ENCODE measurements at places on chromosomes 7 and 10. TPM values are rescaled to one million over a fixed set of nuclear protein-coding genes. Genes with fewer than 3 reads are reported as not detected.
A peak's percentile ranks its signal among the peaks of the same experiment; 100 is the strongest.

Gene FAM185A
- 15.8 TPM for total RNA-seq

Gene CYP3A7
- total RNA-seq, result not detected

- no peak overlapping the region for H3K4me3 ChIP-seq
- no peaks in the 10 kb centered on the region for H3K27me3 ChIP-seq
- no peaks in the 10 kb centered on the region for H3K4me1 ChIP-seq
- peak; percentile 60 for DNase-seq
- peak overlapping the region; percentile 2 for H3K27ac ChIP-seq
Measured at GRCh38 chr10:102603946-102604345, 40.3 kb upstream of the TRIM8 start.

Gene INA
- total RNA-seq, result 11.8 TPM

DNA sequence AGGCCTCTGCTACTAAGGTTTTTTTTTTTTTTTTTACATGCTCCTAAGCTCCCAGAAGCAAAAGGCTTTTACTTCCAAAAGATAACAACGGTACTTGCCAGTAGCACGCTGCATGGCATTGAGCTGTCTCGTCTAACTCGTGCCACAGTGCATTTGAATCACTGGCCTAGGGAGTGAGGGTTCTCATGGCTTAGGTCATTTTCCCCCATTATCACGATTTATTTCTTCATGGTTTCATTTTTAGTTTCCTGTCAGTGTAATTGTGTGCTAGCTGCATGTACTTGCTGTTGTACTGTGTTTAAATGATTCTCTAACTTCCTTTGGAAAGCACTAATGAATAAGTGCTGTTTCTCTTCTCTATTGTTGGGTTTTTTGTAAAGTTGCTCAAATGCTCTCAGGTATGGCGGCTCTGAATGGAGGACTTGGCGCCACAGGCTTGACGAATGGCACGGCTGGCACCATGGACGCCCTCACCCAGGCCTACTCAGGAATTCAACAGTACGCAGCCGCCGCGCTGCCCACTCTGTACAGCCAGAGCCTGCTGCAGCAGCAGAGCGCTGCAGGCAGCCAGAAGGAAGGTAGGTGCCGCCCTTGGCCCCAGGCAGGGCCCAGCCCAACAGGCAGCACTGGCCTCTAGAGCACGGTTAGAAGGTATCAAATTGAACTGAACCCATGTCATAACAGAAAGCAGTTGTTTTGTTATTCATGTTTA, 290.5 kb downstream of the USP6NL start:
- H3K4me3 ChIP-seq, result no peak overlapping the region
- no peak for DNase-seq
- no peaks in the 10 kb centered on the region for H3K4me1 ChIP-seq
- no peaks in the 10 kb centered on the region for H3K27me3 ChIP-seq

- H3K27ac ChIP-seq, result no peak overlapping the region
- no peak overlapping the region for H3K4me3 ChIP-seq
Measured at GRCh38 chr10:86317949-86318725, 48.5 kb downstream of the GRID1 start.

GRCh38 chr7:101466871-101467270, 104.2 kb downstream of the COL26A1 start:
- no peak overlapping the region for H3K27ac ChIP-seq
- H3K36me3 ChIP-seq, result no peaks in the 10 kb centered on the region
- DNase-seq, result peak; percentile 17
- no peak overlapping the region for H3K4me3 ChIP-seq
- no peaks in the 10 kb centered on the region for H3K4me1 ChIP-seq
- peaks cover 6% of the 10 kb centered on the region for H3K27me3 ChIP-seq

Gene DYNC1I1
- 65.2 TPM for total RNA-seq

- no peaks in the 10 kb centered on the region for H3K27me3 ChIP-seq
- no peaks in the 10 kb centered on the region for H3K4me1 ChIP-seq
- DNase-seq, result no peak
- no peak overlapping the region for H3K27ac ChIP-seq
Measured at GRCh38 chr7:13416071-13416470, 573.4 kb downstream of the ETV1 start.

DNA sequence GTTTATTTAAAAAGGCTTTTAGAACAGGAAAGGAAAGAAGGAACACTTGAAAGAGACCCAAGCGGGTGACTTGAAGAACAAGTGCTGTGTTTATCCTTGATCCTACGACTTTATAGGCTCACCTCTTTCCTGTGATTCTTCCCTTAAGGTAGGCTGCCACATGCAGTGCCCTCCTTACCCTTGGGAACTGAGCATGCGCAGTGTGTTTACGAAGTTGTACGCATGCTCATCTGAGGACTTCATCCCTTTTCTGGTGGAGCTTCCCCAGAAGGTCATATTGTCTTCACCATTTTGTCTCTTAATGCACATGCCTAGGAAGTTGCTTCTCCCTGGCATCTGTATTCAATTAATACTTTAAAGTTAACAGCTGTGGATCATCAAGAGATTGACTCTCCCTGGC, 49.9 kb upstream of the VOPP1 start:
- no peaks in the 10 kb centered on the region for H3K36me3 ChIP-seq
- no peak overlapping the region for H3K4me3 ChIP-seq
- H3K27ac ChIP-seq, result no peak overlapping the region
- no peaks in the 10 kb centered on the region for H3K4me1 ChIP-seq
- DNase-seq, result no peak
- no peaks in the 10 kb centered on the region for H3K27me3 ChIP-seq

DNA sequence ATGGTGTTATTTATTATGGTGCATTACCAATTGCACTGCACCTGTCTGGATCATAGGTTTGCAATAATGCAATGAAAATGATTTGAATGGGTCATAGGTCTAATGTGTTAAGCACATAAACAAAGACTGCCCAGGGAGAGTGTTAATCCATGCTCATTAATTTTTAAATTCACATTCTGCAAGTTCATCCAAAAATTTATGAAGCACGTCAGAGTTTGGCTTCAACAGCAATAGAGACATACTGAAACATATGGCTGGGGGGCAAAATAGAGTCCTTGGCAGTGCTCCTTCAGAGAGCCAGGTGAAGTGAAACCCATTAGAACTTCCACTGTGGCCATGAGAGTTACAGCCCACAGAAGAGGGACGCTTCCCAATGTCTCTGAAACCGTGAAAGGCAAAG, 441.1 kb downstream of the POM121L12 start:
- H3K27me3 ChIP-seq, result no peaks in the 10 kb centered on the region
- no peak for DNase-seq
- no peaks in the 10 kb centered on the region for H3K36me3 ChIP-seq
- H3K27ac ChIP-seq, result no peak overlapping the region
- no peaks in the 10 kb centered on the region for H3K4me1 ChIP-seq

Gene EPHB6
- 10.7 TPM for total RNA-seq

Gene COA1
- total RNA-seq, result 43.2 TPM

- no peak for DNase-seq
- H3K4me3 ChIP-seq, result no peak overlapping the region
- no peaks in the 10 kb centered on the region for H3K4me1 ChIP-seq
- no peak overlapping the region for H3K27ac ChIP-seq
- no peaks in the 10 kb centered on the region for H3K36me3 ChIP-seq
Measured at GRCh38 chr10:104498347-104499081, 142.6 kb upstream of the SORCS3 start.

DNA sequence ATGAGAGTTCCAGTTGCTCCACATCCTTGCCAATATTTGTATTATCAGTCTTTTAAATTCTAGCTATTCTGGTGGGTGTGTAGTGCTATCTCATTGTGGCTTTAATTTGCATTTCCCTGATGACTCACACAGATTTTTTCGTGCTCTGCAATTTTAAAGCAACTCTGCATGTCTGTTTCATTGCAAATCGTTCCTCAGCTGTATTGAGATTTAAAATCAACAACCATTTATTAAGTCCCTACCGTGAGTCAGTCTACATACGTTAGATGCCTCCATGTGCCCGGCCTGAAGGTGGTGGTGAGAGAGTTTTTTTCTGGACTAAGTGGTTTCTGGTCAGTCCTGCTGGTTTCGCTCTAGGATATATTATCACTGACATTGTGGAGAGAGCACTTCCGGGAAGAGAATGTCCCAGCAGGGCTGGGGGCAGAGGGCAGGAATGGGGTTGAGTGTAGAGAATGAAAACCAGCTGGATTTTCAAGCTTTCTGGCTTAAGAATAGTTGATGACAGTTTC, 8.4 kb upstream of the HYCC1 start:
- H3K4me1 ChIP-seq, result no peaks in the 10 kb centered on the region
- no peak overlapping the region for H3K27ac ChIP-seq
- H3K36me3 ChIP-seq, result no peaks in the 10 kb centered on the region
- DNase-seq, result no peak
- H3K27me3 ChIP-seq, result no peaks in the 10 kb centered on the region
- H3K4me3 ChIP-seq, result no peak overlapping the region

Gene RAB19
- total RNA-seq, result not detected

Gene JCAD
- 99.7 TPM for total RNA-seq

GRCh38 chr10:122549636-122550035, 10.9 kb upstream of the DMBT1 start:
- no peak for DNase-seq
- H3K27ac ChIP-seq, result no peak overlapping the region
- H3K36me3 ChIP-seq, result no peaks in the 10 kb centered on the region
- H3K4me3 ChIP-seq, result no peak overlapping the region

DNA sequence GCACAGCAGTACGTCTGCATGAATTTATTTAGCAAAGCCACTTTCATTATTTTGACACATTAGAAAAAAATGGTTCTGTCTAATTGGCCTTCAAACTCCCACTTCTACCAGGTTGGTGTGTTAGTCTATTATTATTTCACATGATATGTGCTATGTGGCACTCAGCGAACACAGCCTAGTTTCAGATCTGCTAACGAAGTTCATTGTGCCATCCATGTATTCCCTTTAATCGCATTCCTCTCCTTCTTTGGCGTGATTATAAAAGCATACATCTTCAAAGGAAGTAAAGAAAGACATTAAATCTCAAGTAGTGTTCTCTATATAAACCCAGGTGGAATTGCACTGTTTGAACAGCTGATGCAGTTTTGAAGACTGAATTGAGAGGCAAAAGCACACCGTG, 96.4 kb upstream of the CACNA2D1 start:
- no peaks in the 10 kb centered on the region for H3K4me1 ChIP-seq
- DNase-seq, result no peak
- H3K27me3 ChIP-seq, result no peaks in the 10 kb centered on the region

DNA sequence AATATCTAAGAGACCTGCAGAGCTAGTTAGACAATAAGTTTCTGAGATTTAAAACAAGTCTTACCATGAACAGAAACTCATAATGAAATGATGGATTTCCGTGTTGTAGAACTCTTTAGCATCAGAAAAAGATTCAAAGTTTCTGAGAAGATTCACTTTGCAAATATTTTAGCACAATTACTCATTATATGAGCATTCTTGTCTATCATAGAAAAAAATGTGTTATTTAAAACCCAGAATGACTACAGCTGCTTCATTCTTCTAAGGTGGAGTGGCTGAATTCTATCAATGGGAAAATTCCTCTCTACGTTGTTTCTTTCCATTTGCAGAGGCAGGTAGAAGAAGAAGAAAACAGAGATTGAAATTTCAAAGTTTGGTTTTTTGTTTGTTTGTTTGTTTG, 21.0 kb upstream of the RALA start:
- DNase-seq, result no peak
- H3K4me3 ChIP-seq, result no peak overlapping the region
- H3K27ac ChIP-seq, result no peak overlapping the region
- H3K36me3 ChIP-seq, result no peaks in the 10 kb centered on the region

GRCh38 chr10:14009371-14010100, 321.2 kb downstream of the FRMD4A start:
- no peak overlapping the region for H3K4me3 ChIP-seq
- peak overlapping the region; percentile 43 for H3K27ac ChIP-seq
- no peaks in the 10 kb centered on the region for H3K27me3 ChIP-seq
- H3K36me3 ChIP-seq, result no peaks in the 10 kb centered on the region
- no peaks in the 10 kb centered on the region for H3K4me1 ChIP-seq

Gene CDNF
- 1.5 TPM for total RNA-seq

Gene AFAP1L2
- total RNA-seq, result 26.0 TPM

GRCh38 chr7:16669581-16669980, 23.6 kb downstream of the BZW2 start:
- no peaks in the 10 kb centered on the region for H3K36me3 ChIP-seq
- DNase-seq, result no peak
- no peak overlapping the region for H3K4me3 ChIP-seq
- no peaks in the 10 kb centered on the region for H3K27me3 ChIP-seq

DNA sequence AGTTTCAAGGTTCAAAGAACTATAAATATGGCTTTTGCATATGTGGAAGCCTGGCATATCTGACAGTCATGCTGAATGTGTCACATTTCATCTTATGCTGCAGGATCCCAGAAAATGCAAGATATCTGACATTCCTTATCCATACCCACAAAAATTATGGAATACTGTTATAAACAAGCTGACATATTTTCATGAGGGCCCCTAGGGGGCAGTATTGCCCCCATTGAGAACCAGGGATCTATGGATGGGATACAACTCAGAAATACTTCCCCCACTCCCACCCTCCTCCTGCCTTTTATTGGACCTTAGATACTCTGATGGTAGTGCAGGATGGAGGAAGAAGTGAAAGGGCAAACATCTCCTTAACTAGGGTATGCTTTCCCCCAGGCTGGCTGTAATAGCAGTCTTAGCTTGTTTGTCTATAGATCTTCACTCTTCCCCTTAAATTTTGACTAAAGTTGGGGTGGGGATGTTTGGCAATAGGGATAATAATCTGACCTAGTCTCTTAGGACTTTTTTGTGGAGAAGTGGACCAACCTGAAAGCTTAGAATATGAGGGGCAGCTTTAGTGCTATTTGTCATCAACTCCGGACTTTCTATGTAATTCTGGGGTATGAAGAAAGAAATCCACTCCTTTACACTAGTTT, 3.5 kb upstream of the GNGT1 start:
- H3K4me3 ChIP-seq, result no peak overlapping the region
- no peak overlapping the region for H3K27ac ChIP-seq
- no peak for DNase-seq
- H3K4me1 ChIP-seq, result no peaks in the 10 kb centered on the region
- H3K27me3 ChIP-seq, result no peaks in the 10 kb centered on the region
- no peaks in the 10 kb centered on the region for H3K36me3 ChIP-seq

- no peak overlapping the region for H3K4me3 ChIP-seq
- H3K27ac ChIP-seq, result no peak overlapping the region
- no peaks in the 10 kb centered on the region for H3K36me3 ChIP-seq
- H3K4me1 ChIP-seq, result peaks cover 28% of the 10 kb centered on the region
- no peaks in the 10 kb centered on the region for H3K27me3 ChIP-seq
- no peak for DNase-seq
Measured at GRCh38 chr7:139722604-139723003, 55.2 kb downstream of the HIPK2 start.

GRCh38 chr10:43939389-43939938, 290.8 kb upstream of the ZNF32 start:
- no peak overlapping the region for H3K27ac ChIP-seq
- H3K4me1 ChIP-seq, result no peaks in the 10 kb centered on the region
- no peak for DNase-seq
- no peak overlapping the region for H3K4me3 ChIP-seq

GRCh38 chr10:130642926-130643325, 506.7 kb downstream of the GLRX3 start:
- H3K27me3 ChIP-seq, result no peaks in the 10 kb centered on the region
- no peak overlapping the region for H3K27ac ChIP-seq
- no peaks in the 10 kb centered on the region for H3K4me1 ChIP-seq
- DNase-seq, result no peak
- H3K36me3 ChIP-seq, result no peaks in the 10 kb centered on the region

GRCh38 chr10:117216611-117217195, 19.4 kb downstream of the KCNK18 start:
- peaks cover 9% of the 10 kb centered on the region for H3K4me1 ChIP-seq
- H3K4me3 ChIP-seq, result peak overlapping the region; percentile 14
- DNase-seq, result peak; percentile 72
- peaks cover 37% of the 10 kb centered on the region for H3K27me3 ChIP-seq
- H3K27ac ChIP-seq, result no peak overlapping the region
